HFFc6 (cell line): ENCODE measurements at places on chromosomes 4 and X. TPM values are rescaled to one million over a fixed set of nuclear protein-coding genes. Genes with fewer than 3 reads are reported as not detected.
A peak's percentile ranks its signal among the peaks of the same experiment; 100 is the strongest.

- H3K36me3 ChIP-seq, result peaks cover 9% of the 10 kb centered on the region
- H3K4me1 ChIP-seq, result peaks cover 36% of the 10 kb centered on the region
- peak within 1 kb of the TSS; percentile 88 for H3K27ac ChIP-seq
- peak; percentile 40 for DNase-seq
- H3K4me3 ChIP-seq, result peak within 1 kb of the TSS; percentile 70
- peaks cover 2% of the 10 kb centered on the region for H3K27me3 ChIP-seq
Observed at GRCh38 chr4:145679991-145680455, at the start of gene C4orf51. C4orf51 (plus strand) TSS chr4:145680146; CDS start chr4:145680204, 58 bp downstream.

MAGEA10 gene
- not detected in 3 replicates for total RNA-seq

GRCh38 chr4:38382520-38382919 lies 281.5 kb upstream of the KLF3 start:
- no peak for DNase-seq
- no peak overlapping the region for H3K4me3 ChIP-seq
- H3K4me1 ChIP-seq, result no peaks in the 10 kb centered on the region
- H3K36me3 ChIP-seq, result no peaks in the 10 kb centered on the region

HPGDS gene
- not detected in 3 replicates for total RNA-seq

DNA sequence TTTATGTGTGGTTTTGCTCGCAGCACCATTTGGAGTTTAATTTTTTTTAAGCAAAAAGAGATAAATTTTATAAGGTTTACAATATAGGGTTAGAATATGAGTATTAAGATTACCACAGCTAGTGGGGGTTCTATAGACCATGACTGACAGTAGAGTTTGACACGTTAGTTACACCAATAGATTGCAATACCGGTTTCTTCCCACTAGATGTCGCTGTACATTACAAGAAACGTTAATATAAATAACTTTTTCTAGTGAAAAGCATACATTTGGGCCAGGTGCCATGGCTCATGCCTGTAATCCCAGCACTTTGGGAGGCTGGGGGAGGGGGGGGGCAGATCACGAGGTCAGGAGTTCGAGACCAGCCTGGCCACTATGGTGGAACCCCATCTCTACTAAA lies 433.6 kb downstream of the MAGEB5 start:
- no peaks in the 10 kb centered on the region; the same call in 1 of the 2 replicates for H3K27me3 ChIP-seq
- no peaks in the 10 kb centered on the region for H3K36me3 ChIP-seq
- DNase-seq, result no peak
- no peak overlapping the region for H3K27ac ChIP-seq

GRCh38 chrX:68669871-68670270 lies 22.4 kb downstream of the STARD8 start:
- H3K36me3 ChIP-seq, result peaks cover 4% of the 10 kb centered on the region; the same call in 1 of the 2 replicates
- H3K27ac ChIP-seq, result peak overlapping the region; percentile 49
- peaks cover 30% of the 10 kb centered on the region for H3K4me1 ChIP-seq
- H3K27me3 ChIP-seq, result no peaks in the 10 kb centered on the region; the same call in 1 of the 2 replicates

DNA sequence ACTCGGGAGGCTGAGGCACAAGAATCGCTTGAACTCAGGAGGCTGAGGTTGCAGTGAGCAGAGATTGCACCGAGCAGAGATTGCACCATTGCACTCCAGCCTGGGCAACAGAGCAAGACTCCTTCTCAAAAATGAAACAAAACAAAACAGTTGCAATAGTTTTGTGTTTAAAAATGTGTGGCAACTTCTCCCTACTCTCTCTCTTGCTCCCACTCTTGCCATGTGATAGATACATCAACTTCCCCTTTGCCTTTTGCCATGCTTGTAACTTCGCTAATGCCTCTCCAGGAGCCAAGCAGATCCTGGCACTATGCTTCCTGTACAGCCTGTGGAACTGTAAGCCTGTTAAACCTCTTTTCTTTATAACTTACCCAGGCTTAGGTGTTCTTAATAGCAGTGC lies 52.5 kb upstream of the INTU start:
- no peak for DNase-seq
- no peak overlapping the region for H3K4me3 ChIP-seq
- H3K27me3 ChIP-seq, result no peaks in the 10 kb centered on the region; the same call in none of the 2 replicates
- H3K27ac ChIP-seq, result no peak overlapping the region
- peaks cover 5% of the 10 kb centered on the region; the same call in 1 of the 2 replicates for H3K4me1 ChIP-seq

CLNK gene
- not detected in 2 replicates for total RNA-seq

CDKL2 gene
- total RNA-seq, result 0.18 to 0.30 TPM (median 0.23 TPM) in 3 replicates

FGFR3 gene
- 0.74 and 0.94 TPM in 2 replicates for total RNA-seq

DNA sequence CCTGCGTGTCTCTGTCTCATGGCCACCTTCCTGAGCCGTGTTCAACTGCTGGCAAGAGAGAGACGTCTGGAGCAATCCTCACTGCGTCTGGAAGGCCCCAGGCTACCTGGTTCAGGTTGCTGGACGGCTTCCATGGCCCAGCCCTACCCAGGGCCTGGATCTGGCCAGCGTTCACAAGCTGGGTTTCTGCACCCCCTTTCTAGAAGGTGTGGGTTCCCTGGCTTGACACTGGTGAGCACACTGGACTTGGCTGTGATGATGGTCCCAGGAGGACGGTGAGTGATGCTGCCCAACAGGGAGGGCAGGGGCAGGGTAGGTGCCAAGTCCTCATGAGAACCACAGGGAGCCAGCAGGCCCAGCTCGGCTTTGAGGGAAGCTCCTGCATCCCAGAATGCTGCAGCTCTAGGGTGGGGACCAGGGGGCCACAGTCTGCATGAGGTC lies 63.4 kb downstream of the HTRA3 start:
- no peak overlapping the region for H3K4me3 ChIP-seq
- no peak overlapping the region for H3K27ac ChIP-seq
- DNase-seq, result no peak
- H3K4me1 ChIP-seq, result peaks cover 14% of the 10 kb centered on the region

GRCh38 chr4:139540161-139540560 lies 15.9 kb downstream of the SETD7 start:
- no peak overlapping the region for H3K27ac ChIP-seq
- no peak for DNase-seq
- no peaks in the 10 kb centered on the region for H3K27me3 ChIP-seq
- H3K4me3 ChIP-seq, result no peak overlapping the region
- H3K36me3 ChIP-seq, result peaks cover 32% of the 10 kb centered on the region
- H3K4me1 ChIP-seq, result peaks cover 13% of the 10 kb centered on the region

TACR3 gene
- not detected in 3 replicates for total RNA-seq

DNA sequence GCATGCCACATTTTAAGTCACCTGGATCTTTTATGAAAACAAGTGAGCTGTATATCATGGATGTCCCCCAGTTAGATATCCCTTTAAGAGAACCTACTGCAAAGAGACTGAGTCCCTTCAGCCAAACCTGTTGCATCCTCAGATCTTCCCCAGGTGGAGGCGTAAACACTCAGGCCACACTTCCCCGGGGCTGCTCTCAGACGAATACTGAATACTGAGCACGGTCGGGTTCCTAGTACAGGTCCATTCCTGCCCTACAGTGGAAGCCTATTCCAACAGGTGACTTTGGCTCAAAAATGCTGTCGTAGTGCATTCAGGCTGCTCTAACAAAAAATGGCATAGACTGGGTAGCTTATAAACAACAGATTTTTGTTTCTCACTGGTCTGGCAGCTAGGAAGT lies 320.2 kb upstream of the CLNK start:
- H3K27ac ChIP-seq, result no peak overlapping the region
- no peaks in the 10 kb centered on the region for H3K4me1 ChIP-seq
- H3K36me3 ChIP-seq, result no peaks in the 10 kb centered on the region
- no peak for DNase-seq

GRCh38 chrX:19715711-19716638 lies 171.4 kb downstream of the SH3KBP1 start:
- DNase-seq, result no peak
- peaks cover 6% of the 10 kb centered on the region for H3K4me1 ChIP-seq
- H3K27ac ChIP-seq, result no peak overlapping the region

CEP135 gene
- total RNA-seq, result 4.4 to 6.6 TPM (median 6.1 TPM) in 3 replicates

PFKFB1 gene
- total RNA-seq, result not detected in 3 replicates

- no peak overlapping the region for H3K27ac ChIP-seq
- no peak for DNase-seq
- H3K4me1 ChIP-seq, result peaks cover 47% of the 10 kb centered on the region
- peaks cover 7% of the 10 kb centered on the region for H3K36me3 ChIP-seq
- H3K27me3 ChIP-seq, result no peaks in the 10 kb centered on the region; the same call in 1 of the 2 replicates
- H3K4me3 ChIP-seq, result no peak overlapping the region
Observed at GRCh38 chr4:88960576-88960975, 96.4 kb downstream of the FAM13A start.

DNA sequence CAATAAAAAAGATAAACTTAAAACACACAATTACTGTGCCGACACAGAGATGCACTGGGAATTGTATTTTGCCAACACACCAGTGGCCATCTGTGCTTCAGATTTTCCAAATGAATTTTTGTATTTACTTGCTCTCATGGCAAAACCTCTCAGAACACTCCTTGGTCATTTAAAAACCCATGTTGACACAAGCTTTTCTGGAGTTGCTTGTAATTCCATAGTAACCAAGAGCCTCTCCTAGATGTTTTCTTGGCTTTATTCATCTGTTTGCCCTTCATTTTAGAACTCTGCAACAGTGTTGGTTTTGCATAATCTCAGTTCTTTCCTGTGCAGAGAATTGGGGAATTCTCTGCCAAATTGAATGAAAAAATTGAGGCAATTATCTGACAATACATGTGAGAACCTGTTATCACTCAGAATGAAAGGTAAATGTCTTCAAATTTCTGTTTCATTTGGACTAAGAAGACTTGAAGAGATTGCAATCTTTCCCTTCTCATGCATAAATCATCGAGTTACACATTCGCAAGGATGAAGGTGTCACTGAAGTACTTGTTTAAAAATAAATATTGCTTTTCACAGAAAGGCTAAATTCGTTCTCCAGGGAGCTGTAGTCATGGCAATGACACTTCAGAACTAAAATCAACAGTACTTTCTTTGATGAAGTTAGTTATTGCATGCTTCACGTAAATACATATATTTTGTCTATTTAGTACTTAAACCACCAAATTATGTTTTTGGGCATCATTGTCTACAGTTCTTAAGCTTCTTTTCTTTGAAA lies 301.8 kb upstream of the CTSO start:
- DNase-seq, result no peak
- H3K27ac ChIP-seq, result no peak overlapping the region
- no peaks in the 10 kb centered on the region for H3K36me3 ChIP-seq
- H3K4me3 ChIP-seq, result no peak overlapping the region
- H3K27me3 ChIP-seq, result no peaks in the 10 kb centered on the region; the same call in 1 of the 2 replicates
- no peaks in the 10 kb centered on the region; the same call in 1 of the 2 replicates for H3K4me1 ChIP-seq

GRCh38 chrX:10414862-10415261 lies 205.5 kb downstream of the MID1 start:
- no peaks in the 10 kb centered on the region for H3K27me3 ChIP-seq
- peak; percentile 37 for DNase-seq
- H3K27ac ChIP-seq, result peak overlapping the region; percentile 81

DNA sequence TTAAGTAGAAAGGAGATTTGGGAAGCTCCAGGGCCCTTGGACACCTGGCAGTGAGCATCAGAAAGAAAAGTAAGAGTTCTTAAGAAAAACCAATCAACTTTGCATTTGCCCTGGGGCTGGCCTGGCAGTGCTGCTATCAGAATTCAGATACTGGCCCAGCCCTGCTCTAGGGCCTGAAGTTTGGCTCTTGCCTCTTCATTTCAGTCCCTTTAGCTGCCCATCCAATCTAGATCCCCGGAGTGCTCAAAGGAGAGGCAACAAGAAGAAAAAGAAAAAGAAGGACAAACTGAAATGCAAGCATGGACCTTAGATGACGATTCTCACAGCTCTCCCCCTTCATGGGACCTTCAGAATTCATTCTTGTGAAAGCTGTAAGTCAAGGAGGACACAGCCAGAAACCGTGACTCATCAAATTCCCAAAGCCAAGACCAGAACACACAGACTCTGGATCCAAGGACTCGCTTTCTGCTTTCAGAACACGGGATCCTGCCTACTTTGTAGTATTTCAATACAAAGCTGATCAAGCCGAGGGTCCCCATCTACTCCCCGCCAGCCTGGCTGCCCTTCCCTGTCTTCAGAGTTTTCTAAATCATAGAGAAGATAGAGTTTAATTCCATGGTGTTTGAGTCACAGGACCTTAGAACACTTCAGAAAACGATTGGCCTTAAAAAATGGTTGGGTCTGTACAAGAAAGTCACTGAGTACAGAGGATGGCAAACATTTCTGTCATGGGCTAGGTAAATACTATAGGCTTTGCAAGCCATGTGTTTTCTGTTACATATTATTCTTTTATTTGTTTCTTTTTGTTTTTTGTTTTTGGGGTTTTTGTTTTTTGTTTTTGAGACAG lies 103.7 kb downstream of the RBM47 start:
- H3K36me3 ChIP-seq, result no peaks in the 10 kb centered on the region
- H3K27me3 ChIP-seq, result no peaks in the 10 kb centered on the region
- H3K27ac ChIP-seq, result peak overlapping the region; percentile 94
- H3K4me1 ChIP-seq, result peaks cover 22% of the 10 kb centered on the region
- H3K4me3 ChIP-seq, result peak overlapping the region; percentile 69

DNA sequence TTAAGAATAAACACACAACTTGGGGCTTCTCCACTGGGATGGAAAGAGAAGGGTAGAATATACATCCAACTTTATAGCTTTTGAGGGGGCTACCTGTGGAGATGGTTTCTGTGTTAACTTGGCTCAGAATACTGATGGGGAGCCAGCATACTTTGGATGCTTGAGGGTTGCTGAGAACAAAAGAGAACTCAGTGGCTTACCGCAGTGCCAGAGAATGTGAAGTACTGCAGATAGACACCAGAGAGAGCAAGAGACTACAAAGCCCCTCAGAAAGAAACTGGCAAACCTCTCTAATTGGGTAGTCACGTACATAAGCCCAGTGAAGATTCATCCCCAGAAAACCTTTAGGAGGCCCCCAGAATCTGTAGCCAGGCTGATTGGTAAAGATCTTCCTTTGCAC lies 214.4 kb downstream of the DCHS2 start:
- DNase-seq, result no peak
- H3K4me3 ChIP-seq, result no peak overlapping the region
- no peaks in the 10 kb centered on the region for H3K27me3 ChIP-seq
- H3K4me1 ChIP-seq, result no peaks in the 10 kb centered on the region
- H3K27ac ChIP-seq, result no peak overlapping the region

GRCh38 chr4:42123071-42123644 lies 29.3 kb downstream of the BEND4 start:
- peaks cover 4% of the 10 kb centered on the region; the same call in 1 of the 2 replicates for H3K4me1 ChIP-seq
- no peak overlapping the region for H3K27ac ChIP-seq
- DNase-seq, result no peak
- H3K27me3 ChIP-seq, result peaks cover 8% of the 10 kb centered on the region
- H3K4me3 ChIP-seq, result no peak overlapping the region

- no peaks in the 10 kb centered on the region for H3K36me3 ChIP-seq
- no peaks in the 10 kb centered on the region for H3K27me3 ChIP-seq
- peaks cover 31% of the 10 kb centered on the region for H3K4me1 ChIP-seq
- H3K27ac ChIP-seq, result no peak overlapping the region
- DNase-seq, result no peak
Observed at GRCh38 chr4:73698217-73698616, 42.2 kb upstream of the CXCL8 start.

DNA sequence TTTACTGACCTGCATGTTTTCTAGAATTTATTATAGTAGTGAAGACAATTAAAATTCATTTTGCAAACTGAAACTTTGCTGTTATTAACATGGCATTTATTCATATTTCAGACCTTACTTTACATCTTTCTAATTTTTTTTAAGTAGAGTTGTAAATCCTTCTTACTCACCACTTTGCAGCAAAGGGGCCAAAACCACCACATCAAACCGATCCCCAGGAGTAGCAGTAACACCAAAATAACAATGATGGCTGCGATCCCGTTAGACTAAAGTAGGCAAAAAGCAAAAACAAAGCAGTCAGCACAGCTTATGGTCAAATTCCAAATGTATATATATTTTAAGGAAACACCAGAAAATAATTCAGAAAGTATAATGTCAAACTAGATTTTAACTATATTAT lies 64.7 kb downstream of the ANTXR2 start:
- no peak overlapping the region for H3K27ac ChIP-seq
- no peaks in the 10 kb centered on the region for H3K27me3 ChIP-seq
- H3K4me1 ChIP-seq, result peaks cover 77% of the 10 kb centered on the region
- H3K36me3 ChIP-seq, result peaks cover 69% of the 10 kb centered on the region
- no peak overlapping the region for H3K4me3 ChIP-seq

GPR119 gene
- total RNA-seq, result not detected in 3 replicates

- H3K4me3 ChIP-seq, result peak overlapping the region; percentile 96
- H3K36me3 ChIP-seq, result peaks cover 35% of the 10 kb centered on the region
Observed at GRCh38 chr4:108649863-108650211, 562 bp upstream of the OSTC start.

NIPAL1 gene
- total RNA-seq, result 0.47 to 0.76 TPM (median 0.60 TPM) in 3 replicates
